ENCODE measurements at places on chromosomes 1 and 21.

GRCh38 chr1:17559615-17560419 lies 20.3 kb downstream of the ARHGEF10L start:
- DNase-seq, result no peak

DNA sequence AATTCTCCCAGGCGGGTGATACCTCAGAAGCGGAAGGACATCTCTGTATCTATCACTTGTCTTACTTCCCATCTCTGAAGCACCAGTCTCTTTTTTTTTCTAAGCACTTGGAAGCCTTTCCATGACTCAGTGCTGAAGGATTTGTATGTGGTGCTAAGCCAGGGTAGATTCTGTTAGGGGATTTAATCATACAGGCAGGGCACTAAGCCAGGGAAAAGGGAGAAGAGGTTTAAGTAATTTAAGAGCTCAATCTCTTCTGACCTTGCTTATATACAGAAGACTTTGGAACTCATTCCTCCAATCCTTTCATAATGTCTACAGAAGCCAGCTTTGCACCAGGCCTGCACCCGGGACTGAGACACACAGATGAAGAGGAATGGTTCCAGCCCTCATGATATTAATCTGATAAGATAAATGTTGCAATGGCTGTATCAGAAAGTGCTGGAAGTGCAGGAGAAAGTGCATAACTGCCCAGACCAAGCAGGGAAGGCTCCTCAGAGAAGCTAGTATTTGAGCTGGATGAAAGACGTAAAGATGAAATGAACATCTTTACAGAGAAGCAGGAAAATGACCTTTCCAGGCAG lies 11.0 kb downstream of the FAM163A start:
- DNase-seq, result no peak

- DNase-seq, result no peak
Measured at GRCh38 chr1:202291961-202292712, 49.6 kb downstream of the UBE2T start.

- no peak for DNase-seq
Measured at GRCh38 chr1:160756849-160757201, 17.8 kb downstream of the SLAMF7 start.

All from activated T-cell treated with anti-CD3 and anti-CD28 coated beads, Interleukin-2, amount 50 U/mL, for 48 hours (primary cell).